ENCODE measurements at places on chromosomes 6 and 20.

DNA sequence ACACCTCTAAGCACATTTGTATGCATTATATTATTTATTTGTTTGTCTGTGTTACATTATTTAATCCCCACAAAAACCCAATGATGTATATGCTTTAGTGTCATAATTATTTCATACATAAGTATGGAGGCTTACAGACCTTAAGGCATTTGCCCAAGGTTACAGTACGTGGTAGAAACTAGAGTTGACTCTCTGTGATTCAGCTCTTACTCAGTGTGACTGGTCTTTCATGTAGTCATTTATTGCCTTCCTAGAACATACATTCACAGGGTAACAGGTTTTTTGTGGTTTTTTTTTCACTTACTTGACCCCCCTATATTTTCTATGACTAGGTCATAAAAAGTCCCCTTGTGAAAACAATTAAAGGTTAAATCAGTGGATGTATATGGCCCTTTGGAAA is 566.8 kb downstream of the TFAP2A start:
- no peak for DNase-seq

DNA sequence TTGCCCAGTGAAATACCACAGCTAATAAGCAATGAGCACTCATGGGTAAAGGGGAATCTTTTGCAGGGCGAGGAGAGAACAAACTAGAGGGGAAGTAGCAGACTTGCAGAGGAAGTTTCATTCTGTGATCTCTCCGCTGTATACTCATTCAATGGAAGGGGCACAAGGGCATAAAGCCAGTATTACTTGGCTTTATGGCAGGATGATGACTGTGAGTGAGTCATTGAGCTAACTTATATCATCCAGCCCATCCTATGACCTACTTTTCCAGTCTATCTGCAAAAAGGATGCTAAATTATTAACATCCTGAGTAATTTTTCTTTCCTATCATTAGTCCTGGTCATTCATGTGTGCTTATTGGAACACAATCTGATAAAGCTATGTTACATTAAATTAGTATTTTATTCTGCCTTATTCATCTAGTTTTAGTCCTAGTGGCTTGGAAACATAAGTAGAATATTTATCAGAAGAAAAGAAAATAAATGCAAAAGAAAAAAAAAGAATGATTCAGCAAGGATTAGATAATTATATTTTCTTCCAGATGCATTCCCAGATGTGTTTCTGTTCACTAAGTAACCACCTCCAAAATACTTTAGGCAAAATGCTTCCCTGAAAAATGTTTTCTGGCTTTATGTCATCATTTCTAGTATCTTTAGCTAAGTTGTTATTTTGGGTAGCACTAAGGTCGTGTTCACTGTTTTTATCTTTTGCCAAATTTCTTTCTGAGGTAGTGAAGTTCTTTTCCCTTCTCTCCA is 471.7 kb downstream of the CDKAL1 start:
- DNase-seq, result no peak

- DNase-seq, result no peak
Observed at GRCh38 chr20:10540636-10541493, 105.8 kb downstream of the SLX4IP start.

DNA sequence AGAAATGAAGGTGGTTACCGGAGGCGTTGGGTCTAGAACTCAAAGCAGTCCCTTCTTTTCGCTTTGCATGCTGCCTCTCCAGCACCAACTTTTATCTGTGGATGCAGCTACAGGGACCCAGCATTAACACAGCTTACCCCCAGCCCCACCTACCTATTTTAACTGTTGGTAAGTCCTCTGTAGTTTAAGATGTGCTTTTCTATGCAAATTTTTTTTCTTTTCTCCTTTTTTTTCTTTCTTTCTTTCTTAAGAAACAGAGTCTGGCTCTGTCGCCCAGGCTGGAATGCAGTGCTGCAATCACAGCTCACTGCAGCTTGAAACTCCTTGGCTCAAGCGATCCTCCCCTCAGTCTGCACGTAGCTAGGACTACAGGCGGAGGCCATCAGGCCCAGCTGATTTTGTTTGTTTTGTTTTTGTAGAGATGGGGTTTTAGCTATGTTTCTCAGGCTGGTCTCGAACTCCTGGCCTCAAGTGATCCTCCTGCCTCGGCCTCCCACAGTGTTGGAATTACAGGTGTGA is 6.5 kb upstream of the USP45 start:
- no peak for DNase-seq

Measured in NCI-H2171 (cell line).